Stimulated activated naive CD4-positive, alpha-beta T cell treated with Interleukin-2 at 50 U/mL for 16 hours (primary cell): ENCODE measurements at places on chromosomes 11 and 22.

GRCh38 chr22:43275545-43276317, 67.4 kb downstream of the SCUBE1 start:
- no peak for DNase-seq

GRCh38 chr11:125494974-125495725, 915 bp downstream of the FEZ1 start:
- no peak for DNase-seq

DNA sequence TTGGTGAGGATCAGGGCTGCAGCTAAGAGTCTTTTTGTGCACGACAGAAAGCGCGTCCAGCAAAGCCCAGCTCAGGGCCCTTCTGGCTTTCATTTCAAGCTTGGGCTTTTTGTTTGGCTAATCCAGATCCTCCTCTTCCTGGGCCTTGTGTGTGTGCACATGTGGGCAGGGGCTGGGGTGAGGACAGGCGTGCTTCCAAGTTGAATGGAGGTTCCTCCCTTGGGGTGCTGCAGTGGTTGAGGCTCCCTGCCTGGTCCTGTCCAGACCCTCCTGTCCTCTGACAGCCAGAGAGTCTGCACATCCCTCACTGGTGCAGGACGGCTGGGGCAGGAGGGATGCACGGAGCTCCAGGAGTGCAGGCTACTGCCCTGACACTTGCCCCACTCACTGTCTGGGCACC, 62.0 kb upstream of the NECTIN1 start:
- DNase-seq, result no peak

- peak; percentile 61 for DNase-seq
These were observed 95.5 kb upstream of the PARVA start for GRCh38 chr11:12281571-12282478.

GRCh38 chr11:11472106-11472505, 119.1 kb upstream of the CSNK2A3 start:
- DNase-seq, result no peak

DNA sequence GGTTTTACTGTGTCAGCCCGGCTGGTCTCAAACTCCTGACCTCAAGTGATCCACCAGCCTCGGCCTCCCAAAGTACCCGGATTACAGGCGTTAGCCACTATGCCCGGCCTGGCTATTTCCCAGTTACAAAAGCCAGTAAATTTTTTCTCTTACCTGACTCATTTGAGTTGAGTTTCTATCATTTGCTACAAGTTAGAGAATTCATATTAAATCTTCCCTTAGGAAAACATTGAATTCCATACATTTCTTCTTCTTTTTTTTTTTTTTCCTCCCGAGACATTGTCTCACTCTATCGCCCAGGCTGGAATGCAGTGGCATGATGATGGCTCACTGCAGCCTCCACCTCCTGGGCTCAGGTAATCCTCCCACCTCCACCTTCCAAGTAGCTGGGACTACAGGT, 26.0 kb downstream of the CHEK2 start:
- DNase-seq, result no peak

- no peak for DNase-seq
These were observed 214.7 kb upstream of the NARS2 start for GRCh38 chr11:78789375-78789774.

- DNase-seq, result no peak
These were observed 472.3 kb downstream of the FAM181B start for GRCh38 chr11:82261367-82261766.

- no peak for DNase-seq
These were observed at the start of gene CCDC89 for GRCh38 chr11:85685820-85686459. TSS of gene CCDC89 (minus strand) at chr11:85686195. CDS start at chr11:85686130, 65 bp downstream.

DNA sequence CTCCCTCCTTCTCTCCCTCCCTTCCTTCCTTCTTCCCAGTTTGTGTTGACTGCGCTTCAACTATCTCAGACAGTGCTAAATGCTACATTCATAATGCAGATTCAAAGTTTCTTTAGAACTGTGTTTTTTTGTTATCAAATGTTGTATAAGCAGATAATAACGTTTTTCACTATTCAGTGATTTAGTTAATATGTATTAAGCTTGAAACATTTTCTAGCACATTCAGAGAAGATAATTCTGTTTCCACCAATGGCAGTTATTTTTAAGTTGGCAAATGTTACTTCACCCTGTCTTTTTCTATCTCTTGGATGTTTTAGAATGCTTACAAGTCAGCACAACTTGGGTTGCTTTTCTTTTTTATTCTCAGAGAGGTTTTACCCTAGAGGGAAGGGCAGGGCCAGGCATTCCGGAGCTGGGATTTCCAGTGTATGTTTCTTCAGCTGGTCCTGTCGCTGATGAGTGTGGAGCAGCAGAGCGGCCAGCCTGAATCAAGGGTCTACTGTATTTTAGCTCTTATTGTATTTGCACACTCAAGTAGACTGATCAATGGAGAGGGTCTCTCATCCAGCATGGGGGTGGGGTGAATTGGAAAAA, 162.3 kb upstream of the ARHGAP20 start:
- no peak for DNase-seq

- no peak for DNase-seq
These were observed 27.5 kb upstream of the HIKESHI start for GRCh38 chr11:86274503-86274902.

GRCh38 chr11:11262171-11262920, 90.7 kb downstream of the CSNK2A3 start:
- no peak for DNase-seq

DNA sequence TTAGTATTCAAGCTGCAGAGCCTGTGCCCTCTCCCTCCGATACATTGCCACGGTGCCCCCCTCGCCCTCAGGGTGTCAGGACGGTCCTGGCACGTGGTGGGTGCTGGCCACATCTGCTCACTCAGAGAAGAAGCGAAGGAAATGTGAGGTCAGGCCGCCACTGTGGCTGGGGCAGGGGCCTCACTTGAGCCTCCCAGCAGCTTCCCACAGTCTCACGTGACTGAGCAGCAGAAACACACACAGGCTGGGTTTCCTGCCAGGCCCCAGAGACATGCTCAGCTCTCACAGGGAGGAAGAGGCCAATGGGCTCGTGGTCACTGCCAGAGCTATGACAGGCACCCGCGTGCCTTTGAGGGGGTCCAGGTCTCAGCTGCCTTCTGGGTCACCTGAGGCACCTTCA, 37.9 kb upstream of the PRR5 start:
- peak; percentile 35 for DNase-seq

DNA sequence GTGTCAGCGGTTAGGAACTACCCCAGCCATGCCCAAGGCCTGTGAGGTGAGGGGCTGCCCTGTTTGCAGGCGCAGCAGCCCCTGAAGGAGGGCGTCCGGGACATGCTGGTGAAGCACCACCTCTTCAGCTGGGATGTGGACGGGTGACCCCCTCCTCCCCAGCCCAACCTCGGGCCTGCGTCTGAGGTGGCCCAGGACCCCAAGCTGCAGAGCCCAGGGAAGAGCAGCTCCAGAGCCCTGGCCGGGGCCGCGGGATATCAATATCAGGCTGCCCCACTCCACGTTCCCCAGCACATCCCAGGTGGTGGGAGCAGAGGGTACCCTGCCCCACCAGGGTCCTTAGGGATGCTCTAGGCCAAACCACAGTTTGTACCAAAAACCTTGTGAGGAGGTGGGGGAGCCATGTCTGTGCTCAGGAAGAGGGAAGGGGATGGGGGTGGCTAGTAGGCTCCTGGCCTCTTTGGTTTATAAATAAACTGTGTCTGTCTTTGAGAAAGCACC, 39.3 kb downstream of the SGSM3 start:
- no peak for DNase-seq

DNA sequence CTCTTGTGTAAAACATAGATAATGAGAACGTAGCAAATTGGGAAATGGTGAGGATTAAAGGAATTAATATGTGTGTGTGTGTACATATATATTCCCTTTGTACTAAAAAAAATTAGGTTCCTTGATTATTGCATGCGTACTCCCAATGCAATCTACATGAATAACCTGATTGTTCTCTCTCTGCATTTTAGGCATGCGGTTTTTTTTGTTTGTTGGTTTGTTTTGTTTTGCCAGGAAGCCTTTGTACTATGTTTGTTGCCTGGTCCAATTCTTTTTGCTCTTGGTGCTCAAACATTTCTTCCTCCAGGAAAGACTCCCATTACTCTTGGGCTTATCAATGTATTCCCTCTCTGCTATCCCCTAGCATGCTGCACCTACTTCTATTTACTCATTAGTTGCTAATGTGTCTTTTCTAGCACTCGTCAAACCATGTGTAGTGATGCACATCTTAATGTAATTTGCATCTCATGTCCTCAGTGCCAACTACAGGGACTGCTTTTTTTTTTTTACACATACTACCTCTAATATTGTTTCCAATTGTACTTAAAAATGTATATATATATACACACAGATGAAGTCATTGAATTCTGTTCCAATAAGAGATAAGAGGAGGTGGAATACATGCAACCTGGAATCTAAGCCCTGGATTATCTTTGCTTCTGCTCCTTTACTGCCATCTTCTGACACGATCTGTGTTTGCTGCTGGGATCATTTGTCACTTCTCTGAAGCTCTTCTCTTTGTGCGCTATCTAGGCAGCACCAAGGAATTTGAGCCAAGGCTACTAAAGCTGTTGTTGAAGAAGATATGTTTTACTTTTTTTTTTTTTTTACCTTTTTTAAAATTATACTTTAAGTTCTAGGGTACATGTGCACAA, 197.2 kb upstream of the ANO3 start:
- no peak for DNase-seq

- DNase-seq, result no peak
These were observed 2286.3 kb upstream of the RAG2 start for GRCh38 chr11:38884145-38884865.

- peak; percentile 70 for DNase-seq
These were observed at the start of gene OSM for GRCh38 chr22:30266445-30267381. TSS of gene OSM (minus strand) at chr22:30266851. CDS start at chr22:30266799, 52 bp downstream.

GRCh38 chr11:20249796-20250195, 89.5 kb upstream of the DBX1 start:
- DNase-seq, result no peak

DNA sequence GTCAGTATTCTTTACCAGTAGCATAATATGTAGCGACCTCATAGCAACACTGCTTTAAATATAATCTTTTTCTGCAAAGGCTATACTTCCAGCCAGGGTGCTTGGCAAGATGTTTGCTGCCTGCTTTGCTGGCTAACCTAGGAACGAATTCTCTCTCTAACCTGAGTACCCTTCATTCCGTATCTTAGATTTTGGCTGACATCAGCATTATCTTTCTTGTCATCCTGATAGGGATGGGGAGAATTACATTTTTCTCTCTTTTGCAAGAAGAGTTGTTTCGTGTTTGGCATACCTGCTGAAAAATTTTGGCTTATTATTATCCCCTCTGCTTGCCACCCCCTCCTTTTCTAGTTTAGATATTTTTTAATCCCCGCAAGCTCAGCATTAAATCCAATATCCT, 91.2 kb upstream of the CLMP start:
- no peak for DNase-seq

GRCh38 chr11:99585606-99586005, 564.9 kb downstream of the CNTN5 start:
- DNase-seq, result no peak

GRCh38 chr11:14193644-14194043, 165.3 kb downstream of the RRAS2 start:
- DNase-seq, result no peak
